ENCODE measurements at places on chromosomes 6 and 20. TPM values are rescaled to one million over a fixed set of nuclear protein-coding genes. Genes with fewer than 3 reads are reported as not detected.

DNA sequence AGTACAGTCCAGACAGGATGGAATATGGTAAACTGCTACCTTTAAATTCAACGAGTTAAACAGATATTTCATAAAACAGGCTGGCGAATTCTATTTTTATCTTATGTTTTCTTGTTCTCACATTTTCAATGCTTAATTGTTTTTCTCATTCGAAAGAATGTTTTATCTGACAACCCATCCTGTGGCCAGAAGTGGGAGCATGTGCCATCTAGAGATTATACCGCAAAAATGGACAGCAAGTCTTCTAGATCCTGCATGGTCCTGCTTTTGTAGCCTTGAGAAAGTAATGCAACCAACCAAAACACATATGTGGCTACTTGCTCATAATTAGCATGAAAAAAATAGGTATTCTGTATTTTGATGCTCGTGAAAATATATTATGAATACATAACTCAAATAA is 30.7 kb downstream of the TUBB2B start:
- DNase-seq = no peak
- H3K4me1 ChIP-seq = no peaks in the 10 kb centered on the region
- no peaks in the 10 kb centered on the region for H3K27me3 ChIP-seq
- no peak overlapping the region for H3K4me3 ChIP-seq
- no peaks in the 10 kb centered on the region for H3K36me3 ChIP-seq

DNA sequence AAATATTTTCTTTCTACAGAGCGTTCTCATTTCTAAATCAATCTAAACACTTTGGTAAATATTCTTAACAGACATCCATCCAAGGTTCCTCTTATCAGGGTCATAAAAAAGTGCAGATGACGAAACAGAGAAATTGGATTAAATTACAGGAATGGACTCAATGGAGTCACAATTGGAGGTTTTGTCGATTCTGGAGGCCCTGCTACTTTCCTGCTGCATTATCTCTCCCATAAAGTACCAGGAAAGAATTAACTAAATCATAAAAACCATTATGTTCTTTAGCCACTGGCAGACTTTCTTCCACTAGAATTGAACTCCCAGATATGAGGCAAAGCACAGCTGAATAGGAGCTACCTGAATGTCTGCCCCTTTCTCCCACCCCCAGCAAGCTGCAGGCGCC is 610.6 kb downstream of the HDGFL1 start:
- no peak overlapping the region for H3K27ac ChIP-seq
- H3K27me3 ChIP-seq = no peaks in the 10 kb centered on the region
- H3K36me3 ChIP-seq = no peaks in the 10 kb centered on the region
- no peak overlapping the region for H3K4me3 ChIP-seq
- DNase-seq = no peak
- no peaks in the 10 kb centered on the region for H3K4me1 ChIP-seq

GRCh38 chr6:107108201-107108890 is 7.0 kb downstream of the BEND3 start:
- no peak for DNase-seq
- no peaks in the 10 kb centered on the region for H3K27me3 ChIP-seq
- no peaks in the 10 kb centered on the region for H3K4me1 ChIP-seq
- no peaks in the 10 kb centered on the region for H3K36me3 ChIP-seq
- no peak overlapping the region for H3K4me3 ChIP-seq
- H3K27ac ChIP-seq = no peak overlapping the region

CLPSL2 gene
- total RNA-seq = not detected

- H3K4me3 ChIP-seq = peak within 1 kb of the TSS; percentile 47
- no peak for DNase-seq
- no peaks in the 10 kb centered on the region for H3K36me3 ChIP-seq
- H3K27me3 ChIP-seq = peaks cover 59% of the 10 kb centered on the region
These were observed at the start of gene DOK5 for GRCh38 chr20:54475334-54476168. Gene DOK5, plus strand, starts transcription at chr20:54475593. Its CDS starts 354 bp downstream, at chr20:54475947.

STX7 gene
- 89.1 TPM for total RNA-seq

DNA sequence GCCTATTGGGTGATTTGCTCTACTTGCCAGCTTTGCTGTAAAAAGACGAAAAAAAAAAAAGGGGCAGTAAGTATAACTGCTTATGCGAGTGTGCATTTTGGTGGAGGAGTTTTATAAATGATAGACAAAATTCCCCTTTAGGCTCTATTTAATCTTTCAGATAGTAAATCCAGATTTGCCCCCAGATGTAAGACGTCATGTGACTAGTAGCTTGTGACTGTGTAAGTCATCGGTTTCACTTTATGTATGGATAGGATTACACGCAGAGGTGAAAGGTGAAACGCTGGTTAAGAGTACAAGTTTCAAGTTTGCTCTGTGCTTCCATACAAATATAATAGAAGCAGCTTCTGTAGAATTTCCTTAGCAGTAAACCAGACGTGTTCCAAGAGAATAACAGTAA is 7.9 kb downstream of the RAB32 start:
- no peak for DNase-seq
- peaks cover 27% of the 10 kb centered on the region for H3K36me3 ChIP-seq
- no peaks in the 10 kb centered on the region for H3K27me3 ChIP-seq
- no peak overlapping the region for H3K27ac ChIP-seq

GRCh38 chr6:31706599-31706998 is at the start of gene LY6G6F:
Gene LY6G6F, plus strand, starts transcription at chr6:31706866. Its CDS starts 41 bp downstream, at chr6:31706907.
- DNase-seq = no peak
- no peak within 1 kb of the TSS for H3K4me3 ChIP-seq
- H3K36me3 ChIP-seq = no peaks in the 10 kb centered on the region
- no peaks in the 10 kb centered on the region for H3K27me3 ChIP-seq
- H3K27ac ChIP-seq = no peak within 1 kb of the TSS
- H3K4me1 ChIP-seq = peaks cover 6% of the 10 kb centered on the region

GRCh38 chr20:45963059-45964005 is 8.7 kb downstream of the ZNF335 start:
- H3K4me1 ChIP-seq = no peaks in the 10 kb centered on the region
- H3K36me3 ChIP-seq = peaks cover 99% of the 10 kb centered on the region
- H3K4me3 ChIP-seq = no peak overlapping the region
- no peaks in the 10 kb centered on the region for H3K27me3 ChIP-seq
- DNase-seq = peak; percentile 58

DNA sequence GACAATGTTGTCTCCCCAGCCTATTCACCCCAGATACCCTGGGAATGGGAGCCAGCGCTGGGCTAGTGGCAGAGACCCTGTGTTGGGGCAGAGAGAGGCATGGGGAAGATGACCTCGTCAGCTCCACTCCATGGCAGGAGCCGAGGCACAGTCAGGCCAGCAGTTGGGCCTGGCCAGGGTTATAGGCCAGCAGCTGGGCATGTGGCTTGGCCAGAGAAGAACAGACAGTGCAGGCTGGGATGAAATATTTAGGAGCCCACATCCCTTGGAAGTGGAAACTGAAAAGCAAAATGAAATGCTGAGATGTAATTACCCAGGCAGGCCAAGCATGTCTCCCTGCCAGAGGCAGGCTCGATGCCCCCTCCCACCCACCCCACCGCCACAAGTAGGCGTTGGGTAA is 70.0 kb downstream of the GRM4 start:
- H3K27ac ChIP-seq = no peak overlapping the region
- no peaks in the 10 kb centered on the region for H3K36me3 ChIP-seq
- H3K4me3 ChIP-seq = no peak overlapping the region

- no peaks in the 10 kb centered on the region for H3K36me3 ChIP-seq
- no peaks in the 10 kb centered on the region for H3K27me3 ChIP-seq
- no peaks in the 10 kb centered on the region for H3K4me1 ChIP-seq
- no peak for DNase-seq
These were observed 177.2 kb upstream of the AFDN start for GRCh38 chr6:167649476-167649875.

- H3K27ac ChIP-seq = peak overlapping the region; percentile 15
- peaks cover 25% of the 10 kb centered on the region for H3K4me1 ChIP-seq
- no peaks in the 10 kb centered on the region for H3K27me3 ChIP-seq
- no peak for DNase-seq
- H3K4me3 ChIP-seq = no peak overlapping the region
- peaks cover 26% of the 10 kb centered on the region for H3K36me3 ChIP-seq
These were observed 43.4 kb downstream of the PLCG1 start for GRCh38 chr20:41180599-41181333.

DNA sequence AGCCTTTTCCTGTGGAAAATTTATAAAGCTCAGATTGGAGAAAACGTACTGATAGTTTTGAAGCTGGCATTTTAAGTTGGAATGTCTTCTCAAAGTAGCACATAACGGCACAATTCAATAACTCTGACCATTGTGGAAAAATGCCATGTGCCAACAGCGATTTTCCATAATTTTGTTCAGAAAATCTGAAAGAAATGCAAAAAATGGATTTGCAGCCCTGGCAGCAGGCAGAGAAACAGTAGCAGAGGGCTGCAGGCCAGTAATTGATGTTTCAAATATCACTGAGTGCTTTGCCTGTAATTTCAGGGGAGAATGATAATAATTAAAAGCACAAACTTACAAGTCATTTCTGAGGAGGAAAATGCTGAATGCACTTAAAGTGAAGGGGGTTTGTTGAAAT is 507.4 kb downstream of the MAFB start:
- no peaks in the 10 kb centered on the region for H3K27me3 ChIP-seq
- H3K4me1 ChIP-seq = no peaks in the 10 kb centered on the region
- H3K27ac ChIP-seq = no peak overlapping the region

GRCh38 chr6:17277256-17277655 is 3.9 kb upstream of the RBM24 start:
- H3K27me3 ChIP-seq = peaks cover 14% of the 10 kb centered on the region
- peaks cover 14% of the 10 kb centered on the region for H3K4me1 ChIP-seq
- DNase-seq = no peak
- H3K4me3 ChIP-seq = no peak overlapping the region
- no peak overlapping the region for H3K27ac ChIP-seq
- no peaks in the 10 kb centered on the region for H3K36me3 ChIP-seq

GRCh38 chr6:43304361-43304760 is 4.3 kb downstream of the CRIP3 start:
- H3K36me3 ChIP-seq = no peaks in the 10 kb centered on the region
- H3K27ac ChIP-seq = no peak overlapping the region
- H3K27me3 ChIP-seq = peaks cover 7% of the 10 kb centered on the region
- H3K4me3 ChIP-seq = no peak overlapping the region

CNKSR3 gene
- total RNA-seq = 11.8 TPM

Measured in upper lobe of right lung (tissue), 1 donor.